Stimulated activated CD4-positive, alpha-beta T cell treated with anti-CD3 and anti-CD28 coated beads, Interleukin-1b, Interleukin-23, amount 100 ng/mL, for 1 hour (primary cell): ENCODE measurements at places on chromosomes 2 and 18.

DNA sequence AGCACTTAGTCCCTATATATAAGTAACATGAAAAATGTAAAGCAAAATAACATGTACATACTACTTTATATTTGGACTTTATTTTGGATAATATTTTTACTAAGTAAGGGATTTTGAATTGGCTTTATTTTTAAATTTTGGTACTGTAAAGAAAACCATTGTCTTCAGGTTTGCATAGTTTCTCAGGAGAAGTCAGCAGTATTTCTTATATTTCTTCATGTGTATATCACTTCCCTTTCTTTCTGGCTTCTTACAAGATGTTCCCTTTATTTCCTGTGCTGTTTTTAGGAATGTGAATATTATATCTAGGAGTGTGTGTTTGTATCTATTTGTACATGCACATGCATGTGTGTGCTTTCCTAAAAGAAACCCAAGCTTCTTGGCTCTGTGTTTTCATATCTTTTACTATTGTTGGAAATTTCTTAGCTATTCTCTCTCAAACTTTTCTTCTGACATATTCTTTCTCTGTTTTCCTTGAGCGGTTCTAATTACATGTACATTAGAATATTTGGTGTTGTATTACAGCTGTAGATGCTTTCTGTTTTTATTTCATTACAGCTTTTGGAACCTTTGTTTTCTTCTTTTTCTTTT, 1549.7 kb upstream of the ACVR2A start:
- no peak for DNase-seq

GRCh38 chr2:3094999-3095958, 282.3 kb downstream of the EIPR1 start:
- DNase-seq: no peak

GRCh38 chr18:77035380-77036187, 97.0 kb downstream of the MBP start:
- DNase-seq: no peak

GRCh38 chr2:49226360-49226759, 72.0 kb upstream of the FSHR start:
- DNase-seq: no peak

DNA sequence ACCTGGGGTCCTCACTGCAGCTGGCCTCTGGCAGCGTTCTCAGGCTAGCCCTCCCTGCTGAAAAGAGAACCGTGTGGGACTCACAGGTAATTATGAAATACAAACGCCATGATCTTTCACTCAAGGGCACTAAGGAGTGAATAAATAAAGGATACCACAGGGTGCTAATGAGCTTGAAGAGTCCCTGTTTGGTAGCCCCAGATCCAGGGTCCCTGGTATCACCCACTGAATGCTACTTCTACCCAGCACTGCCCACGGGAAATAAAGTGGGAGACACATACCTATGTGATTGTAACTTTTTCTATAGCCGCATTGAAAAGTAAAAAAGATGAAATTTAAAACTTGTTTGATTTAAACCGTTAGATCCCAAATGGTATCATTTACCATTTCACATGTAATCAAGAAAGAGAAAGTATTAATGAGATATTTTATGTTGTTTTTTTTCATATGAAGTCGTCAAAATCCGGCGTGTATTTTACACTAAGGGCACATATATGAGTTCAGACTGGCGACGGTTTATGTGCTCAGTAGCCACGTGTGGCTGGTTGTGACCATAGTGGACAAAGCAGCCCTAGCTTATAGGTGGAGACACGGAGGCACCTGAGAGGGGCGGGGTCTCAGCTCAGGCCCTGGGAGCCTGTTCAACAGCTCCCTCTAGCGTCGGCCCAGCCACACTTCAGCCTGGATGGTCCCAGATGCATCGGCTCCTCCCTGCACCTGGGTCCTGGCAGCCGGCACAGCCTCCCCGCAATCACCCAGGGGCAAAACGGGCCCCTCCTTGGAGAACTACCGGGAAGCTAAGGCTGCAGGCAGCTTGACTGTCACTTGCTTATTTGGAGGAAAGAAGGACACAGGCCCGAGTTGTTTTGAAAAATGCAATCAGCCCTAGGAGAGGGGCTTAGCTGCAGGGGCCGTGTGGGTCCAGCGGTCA, 39.2 kb downstream of the ODC1 start:
- peak; percentile 45 for DNase-seq

- no peak for DNase-seq
These were observed 1.0 kb downstream of the HDLBP start for GRCh38 chr2:241314226-241315092.
